Stimulated activated CD8-positive, alpha-beta memory T cell treated with anti-CD3 and anti-CD28 coated beads, Interleukin-2, amount 100 ng/mL, for 48 hours (primary cell): ENCODE measurements at places on chromosomes 16 and 17.

DNA sequence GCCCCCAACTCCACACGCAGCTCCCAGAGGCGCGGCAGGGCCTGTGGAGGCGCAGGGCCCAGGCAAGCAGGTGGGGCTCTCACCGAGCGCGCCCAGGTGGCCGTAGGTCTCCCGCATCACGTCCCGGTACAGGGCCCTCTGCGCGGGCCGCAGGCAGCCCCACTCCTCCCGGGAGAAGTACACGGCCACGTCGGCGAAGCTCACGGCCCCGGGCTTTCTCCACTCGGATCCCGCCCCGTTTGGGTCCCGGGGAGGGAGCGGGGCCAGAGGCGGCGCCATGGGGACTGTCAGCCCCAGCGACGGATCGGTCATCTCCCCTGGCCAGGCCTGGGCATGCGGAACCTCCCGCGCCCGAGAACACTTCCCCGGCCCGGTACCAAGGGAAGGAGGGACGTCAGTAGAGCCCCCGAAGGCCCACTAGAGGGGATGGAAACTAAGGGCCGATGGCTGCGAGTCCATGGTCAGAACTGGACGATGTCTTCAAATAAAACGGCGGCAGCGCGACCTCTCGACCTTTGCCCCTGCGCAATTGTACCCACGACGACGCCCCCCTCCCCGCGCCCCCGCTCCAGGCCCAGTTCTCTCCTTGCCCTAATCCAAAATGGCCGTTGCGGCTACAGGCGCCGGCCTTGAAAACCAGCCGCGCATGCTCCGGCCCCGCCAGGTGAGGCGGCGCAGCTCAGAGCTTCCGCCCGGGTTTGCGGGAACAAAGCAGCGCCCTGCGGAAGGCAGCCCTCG is at the start of gene ZNF747:
Gene ZNF747, minus strand, starts transcription at position 491 of the 738 bp plus-strand sequence. Its CDS starts 179 bp downstream, at position 312.
- DNase-seq = peak; percentile 86

- DNase-seq = no peak
Observed at GRCh38 chr17:39069114-39069756, 82.2 kb downstream of the PLXDC1 start.

GRCh38 chr17:49830605-49831004 is 17.3 kb downstream of the TAC4 start:
- no peak for DNase-seq

- DNase-seq = no peak
Observed at GRCh38 chr16:74922150-74923138, 62.5 kb downstream of the WDR59 start.

- no peak for DNase-seq
Observed at GRCh38 chr16:54821731-54822130, 108.9 kb upstream of the IRX5 start.

DNA sequence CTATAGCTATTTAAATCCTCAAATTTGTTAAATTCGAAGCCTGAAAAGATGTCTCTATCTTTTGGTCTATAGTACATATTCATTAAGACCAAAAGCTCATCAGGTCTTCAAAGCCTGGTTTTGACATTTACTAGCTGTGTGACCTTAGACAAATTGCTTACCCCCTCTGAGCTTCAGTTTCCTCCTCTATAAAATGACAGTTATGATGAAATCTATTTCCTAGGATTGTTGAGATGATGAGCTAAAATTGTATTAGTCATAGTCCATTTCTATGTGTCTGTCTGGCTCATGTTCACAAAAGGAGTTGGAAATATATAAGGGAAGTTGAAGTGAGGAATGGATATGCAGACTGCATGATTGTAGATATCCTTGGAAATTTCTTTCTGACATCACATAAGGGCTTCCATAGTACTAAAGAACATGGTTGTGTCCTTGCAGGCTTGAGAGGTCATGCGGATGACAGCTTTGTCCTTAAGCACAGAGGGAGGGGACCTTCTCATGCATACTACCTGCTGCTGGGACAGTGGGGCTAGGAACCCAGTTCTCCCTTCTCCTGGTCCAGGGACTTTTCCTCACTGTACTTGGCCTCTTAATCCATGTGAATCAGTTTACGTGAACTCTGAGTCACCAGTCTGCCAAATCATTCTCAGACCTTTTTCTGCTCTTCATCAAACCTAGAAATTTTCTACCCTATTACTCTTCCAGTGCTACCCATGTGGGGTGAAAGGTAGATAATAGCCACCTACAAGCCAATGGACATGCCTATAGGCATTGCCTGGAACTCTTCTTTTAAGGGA is 487.5 kb upstream of the SALL1 start:
- DNase-seq = no peak

GRCh38 chr16:22220069-22220440 is 14.0 kb downstream of the EEF2K start:
- no peak for DNase-seq

DNA sequence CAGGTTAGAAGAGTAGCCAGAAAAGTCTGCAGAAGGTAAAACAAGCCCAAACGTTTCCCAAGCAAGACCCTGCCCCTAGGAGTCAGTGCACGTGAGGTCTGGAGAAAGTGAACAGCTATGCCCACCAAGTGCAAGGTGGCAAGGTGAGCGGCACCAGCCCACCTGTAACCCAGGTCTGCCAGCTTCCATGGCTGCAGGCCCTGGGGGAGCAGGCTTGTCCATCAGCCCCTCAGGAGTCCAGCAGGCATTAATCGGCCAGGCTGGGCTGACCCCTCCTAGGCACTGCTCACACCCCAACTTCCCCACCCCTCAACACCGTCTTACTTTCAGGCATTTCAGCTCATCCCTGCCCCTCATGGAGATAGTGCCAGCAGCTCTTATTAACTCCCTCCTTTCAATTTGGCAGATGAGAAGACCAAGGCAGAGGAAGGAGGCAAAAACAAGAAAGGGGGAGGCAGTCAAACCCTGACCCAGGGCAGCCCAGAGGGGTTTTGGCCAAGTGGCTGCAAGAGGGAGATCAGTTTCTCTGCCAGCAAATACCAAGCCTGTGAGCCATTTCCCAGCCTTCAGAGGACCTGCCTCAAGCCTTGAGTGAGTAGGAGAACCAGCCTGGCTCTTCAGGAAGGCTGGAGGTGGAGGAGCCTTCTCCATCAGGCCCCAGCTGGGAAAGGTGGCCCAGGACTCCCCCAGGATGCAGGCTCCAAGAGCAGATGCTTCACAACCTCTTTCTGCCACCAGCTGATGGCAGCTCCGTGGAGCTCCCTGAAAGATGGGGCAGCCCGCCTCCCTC is 14.7 kb downstream of the BEAN1 start:
- DNase-seq = no peak

- no peak for DNase-seq
Observed at GRCh38 chr17:50459756-50460155, 8.9 kb downstream of the CHAD start.

DNA sequence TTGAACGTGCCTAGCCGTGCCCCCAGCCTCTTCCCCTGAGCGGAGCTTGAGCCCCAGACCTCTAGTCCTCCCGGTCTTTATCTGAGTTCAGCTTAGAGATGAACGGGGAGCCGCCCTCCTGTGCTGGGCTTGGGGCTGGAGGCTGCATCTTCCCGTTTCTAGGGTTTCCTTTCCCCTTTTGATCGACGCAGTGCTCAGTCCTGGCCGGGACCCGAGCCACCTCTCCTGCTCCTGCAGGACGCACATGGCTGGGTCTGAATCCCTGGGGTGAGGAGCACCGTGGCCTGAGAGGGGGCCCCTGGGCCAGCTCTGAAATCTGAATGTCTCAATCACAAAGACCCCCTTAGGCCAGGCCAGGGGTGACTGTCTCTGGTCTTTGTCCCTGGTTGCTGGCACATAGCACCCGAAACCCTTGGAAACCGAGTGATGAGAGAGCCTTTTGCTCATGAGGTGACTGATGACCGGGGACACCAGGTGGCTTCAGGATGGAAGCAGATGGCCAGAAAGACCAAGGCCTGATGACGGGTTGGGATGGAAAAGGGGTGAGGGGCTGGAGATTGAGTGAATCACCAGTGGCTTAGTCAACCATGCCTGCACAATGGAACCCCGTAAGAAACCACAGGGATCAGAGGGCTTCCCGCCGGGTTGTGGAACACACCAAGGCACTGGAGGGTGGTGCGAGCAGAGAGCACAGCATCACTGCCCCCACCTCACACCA is 724 bp downstream of the GAA start:
- DNase-seq = no peak

DNA sequence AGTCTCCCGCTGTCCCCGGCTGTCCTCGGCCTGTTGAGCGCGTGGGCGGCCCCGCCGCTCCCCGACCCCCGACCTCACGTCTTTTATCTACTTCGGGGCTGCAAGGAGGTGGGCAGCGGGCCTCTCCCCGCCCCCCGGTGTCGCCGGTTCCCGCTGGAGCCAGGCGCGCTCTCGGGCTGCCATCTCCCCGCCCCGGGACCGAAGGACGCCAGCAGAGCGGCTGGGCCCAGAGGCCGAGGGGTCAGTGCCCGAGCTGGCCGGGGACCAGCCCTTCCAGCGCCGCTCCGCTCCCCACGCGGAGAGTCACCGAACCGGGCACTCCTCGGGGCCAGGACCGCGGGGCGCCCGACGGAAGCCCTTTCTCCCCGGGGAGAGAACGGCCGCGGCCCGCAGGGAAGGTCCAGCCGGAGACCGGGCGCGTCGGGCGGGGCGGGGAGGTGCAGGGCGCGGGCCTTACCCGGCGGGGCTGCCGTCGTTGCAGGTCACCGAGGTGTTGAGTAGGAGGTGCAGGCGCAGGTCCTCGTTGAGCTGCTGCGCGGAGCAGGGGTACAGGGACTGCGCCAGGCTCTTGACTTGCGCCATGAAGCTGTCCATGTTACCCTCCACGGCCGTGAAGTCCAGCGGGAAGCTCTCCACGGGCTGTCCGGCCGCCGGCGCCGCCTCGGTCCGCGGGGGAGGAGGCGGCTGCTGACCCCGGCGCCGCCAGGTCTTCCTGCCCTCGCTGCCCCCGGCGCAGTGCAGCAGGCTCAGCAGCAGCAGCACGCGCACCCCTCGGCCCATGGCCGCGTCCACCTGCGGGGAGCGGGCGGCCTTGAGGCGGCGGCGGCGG is 643 bp downstream of the NOTUM start:
- DNase-seq = no peak

DNA sequence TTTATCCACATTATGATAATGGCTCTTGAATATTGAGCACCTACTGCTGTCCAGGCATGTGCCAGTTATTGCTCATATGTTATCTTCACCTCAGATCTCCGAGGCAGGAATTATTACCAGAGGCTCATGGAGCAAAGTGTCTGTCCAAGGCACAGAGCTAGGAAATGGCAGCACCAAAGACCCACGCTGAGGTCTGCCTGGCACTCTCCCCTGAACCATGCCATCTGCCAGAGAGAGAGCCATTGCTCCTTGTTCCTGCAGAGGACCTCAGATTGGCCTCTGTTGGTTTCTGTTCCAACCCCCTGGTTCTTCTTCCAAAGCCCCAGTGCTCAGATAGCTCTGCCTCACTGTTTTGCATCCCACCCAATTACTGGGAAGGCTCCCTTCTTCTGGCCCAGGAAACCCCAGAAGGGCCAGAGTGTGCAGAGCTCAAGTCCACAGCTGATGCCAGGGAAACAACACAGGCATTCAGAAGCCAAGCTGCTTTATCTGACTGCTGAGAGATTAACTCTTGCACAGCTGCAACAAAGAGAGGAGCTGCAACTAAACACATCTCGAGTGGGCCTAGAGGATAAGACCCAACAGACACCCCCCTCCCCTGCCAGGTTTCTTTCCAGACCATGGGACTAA is 5.9 kb downstream of the ASIC2 start:
- no peak for DNase-seq

GRCh38 chr16:59212492-59213024 is 478.4 kb upstream of the GOT2 start:
- no peak for DNase-seq

DNA sequence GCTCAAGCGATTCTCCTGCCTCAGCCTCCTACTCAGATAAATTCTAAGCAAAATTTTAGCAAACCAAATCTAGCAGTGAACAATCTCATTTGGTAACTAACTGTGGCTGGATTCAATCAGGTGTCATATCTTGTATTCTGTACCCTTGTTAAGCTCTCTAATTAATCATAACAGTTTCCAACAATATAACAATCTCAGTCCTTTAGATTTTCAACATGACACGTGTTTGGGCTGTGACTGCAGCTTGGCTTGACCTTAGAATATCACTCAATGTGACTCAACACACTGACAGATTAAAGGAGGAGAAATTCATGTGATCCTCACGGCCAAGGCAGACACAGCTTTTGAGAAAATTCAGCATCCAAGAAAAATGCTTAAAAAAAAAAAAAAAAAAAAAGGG is 133.6 kb downstream of the BANP start:
- no peak for DNase-seq

GRCh38 chr17:65029605-65030336 is 26.8 kb downstream of the GNA13 start:
- no peak for DNase-seq

GRCh38 chr17:35799942-35800341 is 4.5 kb upstream of the MMP28 start:
- no peak for DNase-seq

DNA sequence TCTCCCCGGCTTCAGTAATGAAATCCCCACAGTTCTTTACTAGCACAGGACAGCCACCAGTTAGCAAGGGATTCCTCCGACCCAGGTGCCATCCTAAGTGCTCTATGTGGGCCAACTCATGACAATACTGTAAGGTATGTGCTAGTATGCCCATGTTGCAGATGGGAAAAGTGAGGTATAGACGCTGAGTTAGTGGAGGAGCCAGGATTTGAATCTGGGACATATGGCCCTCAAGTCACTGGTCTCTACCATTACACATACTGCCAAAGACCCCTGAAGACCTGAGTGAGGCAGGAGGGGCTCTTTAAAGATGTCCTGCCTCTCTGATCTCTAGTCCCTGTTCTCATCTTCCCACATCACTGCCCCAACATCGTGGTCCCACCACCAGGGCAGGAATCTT is 36.2 kb upstream of the MRPS23 start:
- DNase-seq = no peak

- DNase-seq = no peak
Observed at GRCh38 chr17:27268394-27269085, 25.4 kb upstream of the WSB1 start.

DNA sequence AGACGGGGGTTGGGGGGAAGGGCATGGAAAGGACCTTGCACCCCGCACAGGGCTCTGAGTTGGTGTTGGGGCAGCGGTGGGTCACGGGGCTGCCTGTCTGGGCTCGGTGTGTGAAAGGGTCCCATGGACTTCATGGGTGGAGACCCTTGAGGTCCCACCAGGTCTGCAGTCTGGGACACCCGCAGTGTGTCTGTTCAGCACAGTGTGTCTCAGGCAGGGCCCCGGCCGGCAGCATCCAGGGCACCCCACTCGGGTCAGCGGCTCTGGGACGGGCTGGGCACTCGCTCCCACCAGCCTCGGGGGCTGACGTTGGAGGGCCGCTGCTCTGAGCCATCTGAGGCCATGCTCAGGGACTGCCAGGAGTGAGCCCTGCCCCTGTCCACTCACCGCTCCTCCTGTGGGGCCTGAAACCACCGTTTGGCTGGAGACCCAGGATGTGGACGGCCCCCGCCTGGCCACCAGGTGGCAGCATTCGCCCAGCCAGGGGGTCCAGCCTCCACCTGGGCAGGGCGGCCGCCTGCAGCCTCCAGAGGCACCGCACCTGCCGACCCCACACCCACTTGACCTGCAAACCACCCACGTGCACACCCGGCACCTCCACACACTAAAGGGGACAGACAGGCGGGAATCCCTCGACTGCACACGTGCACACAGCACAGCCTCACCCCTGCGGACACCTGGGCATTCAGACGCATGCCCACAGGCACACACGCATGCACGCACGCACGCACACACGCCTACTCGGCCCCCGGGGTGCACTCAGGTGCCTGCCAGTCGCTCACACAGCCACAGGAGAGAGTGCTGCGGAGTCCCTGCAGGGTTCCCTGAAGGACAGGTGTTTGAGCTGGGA is 10.1 kb upstream of the ZFPM1 start:
- peak; percentile 72 for DNase-seq
